Activated CD4-positive, CD25-positive, alpha-beta regulatory T cell (primary cell): ENCODE measurements at places on chromosomes 6 and 20.
A peak's percentile ranks its signal among the peaks of the same experiment; 100 is the strongest.

GRCh38 chr6:141587482-141588266 lies 545.1 kb upstream of the GJE1 start:
- no peak for DNase-seq

DNA sequence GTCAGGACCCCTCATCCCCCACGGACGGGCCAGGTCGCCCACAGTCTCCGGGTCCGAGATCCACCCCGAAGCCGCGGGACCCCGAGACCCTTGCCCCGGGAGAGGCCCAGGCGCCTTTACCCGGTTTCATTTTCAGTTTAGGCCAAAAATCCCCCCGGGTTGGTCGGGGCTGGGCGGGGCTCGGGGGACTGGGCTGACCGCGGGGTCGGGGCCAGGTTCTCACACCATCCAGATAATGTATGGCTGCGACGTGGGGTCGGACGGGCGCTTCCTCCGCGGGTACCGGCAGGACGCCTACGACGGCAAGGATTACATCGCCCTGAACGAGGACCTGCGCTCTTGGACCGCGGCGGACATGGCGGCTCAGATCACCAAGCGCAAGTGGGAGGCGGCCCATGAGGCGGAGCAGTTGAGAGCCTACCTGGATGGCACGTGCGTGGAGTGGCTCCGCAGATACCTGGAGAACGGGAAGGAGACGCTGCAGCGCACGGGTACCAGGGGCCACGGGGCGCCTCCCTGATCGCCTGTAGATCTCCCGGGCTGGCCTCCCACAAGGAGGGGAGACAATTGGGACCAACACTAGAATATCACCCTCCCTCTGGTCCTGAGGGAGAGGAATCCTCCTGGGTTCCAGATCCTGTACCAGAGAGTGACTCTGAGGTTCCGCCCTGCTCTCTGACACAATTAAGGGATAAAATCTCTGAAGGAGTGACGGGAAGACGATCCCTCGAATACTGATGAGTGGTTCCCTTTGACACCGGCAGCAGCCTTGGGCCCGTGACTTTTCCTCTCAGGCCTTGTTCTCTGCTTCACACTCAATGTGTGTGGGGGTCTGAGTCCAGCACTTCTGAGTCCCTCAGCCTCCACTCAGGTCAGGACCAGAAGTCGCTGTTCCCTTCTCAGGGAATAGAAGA lies 978 bp downstream of the HLA-A start:
- peak; percentile 11 for DNase-seq

DNA sequence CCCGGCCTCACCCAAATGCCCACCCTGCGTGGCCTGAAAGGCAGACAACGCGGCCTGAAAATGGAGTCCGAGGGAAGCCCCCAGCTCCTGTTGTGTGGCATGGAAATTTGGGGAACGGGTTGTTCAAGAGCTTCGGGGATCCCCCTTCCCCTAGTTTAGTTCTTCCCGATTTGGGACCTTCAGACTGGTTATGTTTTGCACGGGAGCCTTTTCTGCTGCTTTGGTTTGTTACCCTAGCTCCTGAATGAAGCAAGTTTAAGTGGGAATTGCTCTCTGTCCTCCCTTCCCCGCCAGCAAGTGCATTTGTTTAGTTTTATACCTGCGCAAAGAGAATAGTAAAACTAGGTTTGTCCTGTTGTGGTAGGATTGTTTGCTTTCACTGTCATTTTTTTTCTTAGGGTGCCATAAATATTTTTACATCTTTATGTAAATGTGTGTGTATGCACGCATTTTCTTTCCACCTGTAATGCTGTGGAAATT lies 604 bp downstream of the SH3BGRL2 start:
- no peak for DNase-seq

GRCh38 chr6:117919775-117920729 lies 13.0 kb downstream of the SLC35F1 start:
- no peak for DNase-seq

GRCh38 chr6:2891768-2892170 lies 11.3 kb downstream of the SERPINB9 start:
- peak; percentile 51 for DNase-seq

DNA sequence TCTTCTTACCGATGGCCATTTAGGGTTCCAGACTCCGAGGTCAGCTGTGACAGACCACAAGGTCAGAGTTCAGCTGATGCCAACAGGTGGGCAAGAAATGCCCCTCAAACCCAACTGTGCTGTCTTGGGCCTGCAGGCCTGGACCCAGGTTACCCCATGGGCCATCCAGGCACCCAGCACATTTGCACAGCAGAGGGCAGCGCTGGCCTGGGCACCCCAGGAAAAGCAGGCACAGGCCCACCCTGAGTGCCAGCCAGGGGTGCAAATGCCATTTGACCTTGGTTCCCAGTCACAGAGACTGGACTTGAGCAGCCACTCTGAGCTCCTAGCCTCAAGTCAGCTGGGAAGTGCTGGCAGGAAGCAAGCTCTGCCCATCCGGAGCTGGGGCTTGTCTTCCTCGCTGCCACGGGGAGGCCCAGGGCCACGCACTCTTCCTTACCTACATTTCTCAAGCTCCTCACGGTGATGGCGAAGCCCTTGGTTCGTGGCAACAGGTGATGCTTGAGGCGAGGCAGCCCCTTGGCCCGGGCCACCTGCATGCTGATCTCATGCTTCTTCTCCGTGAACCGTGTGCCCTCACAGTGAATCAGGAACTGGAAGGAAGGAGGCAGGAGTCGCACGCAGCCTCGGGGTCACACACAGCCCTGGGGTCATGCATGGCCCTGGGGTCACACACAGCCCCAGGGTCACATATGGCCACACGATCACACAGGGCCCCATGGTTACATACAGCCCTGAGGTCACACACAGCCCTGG lies 120.8 kb downstream of the AGPAT4 start:
- DNase-seq, result no peak

- DNase-seq, result no peak
These were observed 60.4 kb upstream of the FAM83B start for GRCh38 chr6:54786154-54786553.

DNA sequence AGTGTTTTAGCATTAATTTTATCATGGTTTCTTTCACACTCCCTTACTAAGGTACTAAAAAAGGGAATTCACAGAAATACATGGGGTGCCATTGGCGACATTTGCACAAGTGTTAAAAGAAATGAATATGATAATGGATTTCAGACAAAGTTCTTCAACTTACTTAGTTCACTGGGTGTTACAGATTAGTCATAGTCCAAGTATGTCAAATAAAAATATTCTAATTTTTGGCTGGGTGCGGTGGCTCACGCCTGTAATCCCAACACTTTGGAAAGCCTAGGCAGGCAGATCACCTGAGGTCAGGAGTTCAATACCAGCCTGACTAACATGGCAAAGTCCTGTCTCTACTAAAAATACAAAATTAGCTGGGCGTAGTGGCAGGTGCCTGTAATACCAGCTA lies 286.1 kb upstream of the TFAP2D start:
- no peak for DNase-seq
